ENCODE measurements at places on chromosomes 1 and 21. TPM values are rescaled to one million over a fixed set of nuclear protein-coding genes. Genes with fewer than 3 reads are reported as not detected.

The RHD gene
- polyA plus RNA-seq: not detected

The CD1B gene
- polyA plus RNA-seq: not detected

The SPATA21 gene
- 0.10 TPM for polyA plus RNA-seq

- no peak for DNase-seq
These were observed 5.8 kb upstream of the MPZL1 start for GRCh38 chr1:167716000-167716271.

GRCh38 chr21:31397939-31398338, 53.9 kb upstream of the TIAM1 start:
- peak; percentile 46 for DNase-seq

The SEMA6C gene
- 3.1 TPM for polyA plus RNA-seq

- DNase-seq: peak; percentile 77
These were observed 42.9 kb downstream of the EPHB2 start for GRCh38 chr1:22753481-22753971.

- DNase-seq: no peak
These were observed 301.4 kb upstream of the ADAMTS5 start for GRCh38 chr21:27268290-27268689.

GRCh38 chr21:36923270-36923669, 43.2 kb downstream of the HLCS start:
- peak; percentile 54 for DNase-seq

The OPN3 gene
- 11.0 TPM for polyA plus RNA-seq

DNA sequence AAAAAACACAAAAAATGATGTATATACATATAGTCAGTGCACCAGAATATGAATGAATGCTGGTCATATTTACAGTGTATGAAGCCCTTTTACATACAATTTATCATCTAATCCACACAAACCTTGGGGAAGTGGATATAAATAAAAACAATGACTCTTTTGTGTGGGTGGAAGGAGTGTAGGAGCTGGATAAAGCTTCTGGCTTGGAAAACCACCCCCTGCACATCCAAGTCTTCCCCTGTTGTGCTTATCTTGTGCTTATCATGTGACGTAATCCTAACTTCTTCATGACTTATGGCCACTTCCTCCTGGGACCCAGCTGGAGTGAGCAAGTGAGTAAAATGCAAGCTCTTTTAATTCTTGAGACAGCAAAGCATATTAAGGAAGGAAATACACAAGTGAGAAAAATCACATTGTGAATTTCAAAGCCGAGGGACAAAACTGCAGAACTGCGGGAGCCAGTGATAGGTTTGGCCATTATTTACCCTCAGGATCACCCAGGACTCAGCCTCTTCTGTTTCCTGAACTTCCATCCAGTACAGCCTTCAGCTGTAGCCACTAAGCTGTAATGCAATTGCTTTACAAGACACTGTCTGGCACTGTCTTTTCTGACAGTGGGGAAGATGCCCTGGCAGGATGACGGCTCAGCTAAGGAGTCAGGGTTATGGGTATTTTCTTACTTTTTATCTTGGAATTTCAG, 104.0 kb upstream of the PPM1J start:
- no peak for DNase-seq

DNA sequence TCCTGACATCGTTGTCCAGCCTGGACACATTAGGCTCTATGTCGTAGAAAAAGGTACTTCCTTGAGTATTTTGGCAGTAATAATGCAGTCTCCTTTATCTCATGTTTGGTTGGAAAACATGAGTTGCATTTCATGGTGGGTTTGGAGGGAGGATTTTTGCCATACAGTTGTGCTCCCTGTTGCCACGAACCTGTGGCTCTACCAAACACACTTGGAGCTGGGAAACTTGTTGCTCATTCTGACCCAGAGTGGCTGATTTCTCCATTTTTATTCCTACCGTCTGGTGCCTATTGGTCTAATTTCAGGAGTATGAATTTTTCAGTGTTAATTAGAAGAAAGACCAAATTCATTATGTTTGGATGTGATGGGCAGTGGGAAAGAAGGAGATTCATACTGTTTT, 50.7 kb downstream of the MPZL1 start:
- DNase-seq: no peak

The FMO4 gene
- polyA plus RNA-seq: 1.6 TPM

- DNase-seq: no peak
These were observed 70.0 kb downstream of the HMCN1 start for GRCh38 chr1:185804206-185804605.

The FLG2 gene
- not detected for polyA plus RNA-seq

DNA sequence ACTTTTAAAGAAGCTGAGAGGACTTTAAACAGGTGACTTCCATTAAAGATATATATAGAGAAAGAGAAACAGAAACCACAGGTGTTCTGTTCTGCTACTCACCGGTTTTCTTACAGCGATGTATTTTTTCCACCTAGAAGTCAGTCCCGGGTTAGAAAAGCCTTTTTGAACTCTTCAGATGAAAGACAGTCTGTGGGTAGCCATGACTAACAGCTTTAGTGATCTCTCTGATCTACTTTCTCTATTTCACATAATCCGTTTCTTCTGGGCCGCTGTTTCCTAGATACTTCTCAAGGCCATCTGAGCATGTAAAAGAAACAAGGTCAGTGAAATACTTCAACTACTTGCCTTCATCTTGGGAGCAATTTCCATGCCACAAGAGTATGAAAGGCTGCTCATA, 25.1 kb downstream of the WDR64 start:
- no peak for DNase-seq

GRCh38 chr1:7703321-7704213, 67.5 kb upstream of the VAMP3 start:
- peak; percentile 89 for DNase-seq

DNA sequence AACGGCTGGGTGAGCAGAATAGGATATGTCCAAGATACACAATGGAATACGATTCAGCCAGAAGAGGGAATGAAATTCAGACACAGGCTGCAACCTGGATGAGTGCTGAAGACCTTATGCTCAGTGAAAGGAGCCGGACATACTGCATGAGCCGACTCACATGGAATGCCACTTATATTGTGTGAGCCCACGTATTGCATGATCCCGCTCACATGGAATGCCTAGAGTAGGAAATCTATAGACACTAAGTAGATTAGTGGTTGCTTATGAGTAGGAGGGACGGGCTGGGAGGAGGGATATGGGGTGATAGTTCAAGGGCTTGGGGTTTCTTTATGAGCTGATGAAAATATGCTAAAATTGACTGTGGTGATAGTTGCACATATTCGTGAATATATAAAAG, 26.8 kb downstream of the TMPRSS2 start:
- DNase-seq: no peak

DNA sequence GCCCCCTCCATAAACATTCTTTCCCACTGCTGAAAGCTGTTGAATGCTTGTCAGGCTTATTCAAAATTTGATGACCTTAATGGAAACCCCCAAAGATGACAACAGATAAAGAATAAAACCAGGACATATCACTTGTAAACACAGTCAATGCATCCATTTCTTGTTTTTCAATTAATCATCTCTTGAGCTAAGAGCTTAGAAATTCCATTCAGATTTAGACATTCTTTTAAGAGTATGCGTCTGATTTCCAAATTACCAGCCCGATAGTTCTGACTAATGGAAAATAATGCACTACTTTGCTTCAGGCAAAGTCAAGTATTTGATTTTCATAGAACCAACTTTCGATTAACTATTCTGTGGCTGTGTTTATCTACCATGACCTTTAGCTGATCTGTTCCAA, 100.6 kb upstream of the RUNX1 start:
- no peak for DNase-seq

GRCh38 chr1:29390491-29391361, 154.4 kb downstream of the PTPRU start:
- DNase-seq: no peak

DNA sequence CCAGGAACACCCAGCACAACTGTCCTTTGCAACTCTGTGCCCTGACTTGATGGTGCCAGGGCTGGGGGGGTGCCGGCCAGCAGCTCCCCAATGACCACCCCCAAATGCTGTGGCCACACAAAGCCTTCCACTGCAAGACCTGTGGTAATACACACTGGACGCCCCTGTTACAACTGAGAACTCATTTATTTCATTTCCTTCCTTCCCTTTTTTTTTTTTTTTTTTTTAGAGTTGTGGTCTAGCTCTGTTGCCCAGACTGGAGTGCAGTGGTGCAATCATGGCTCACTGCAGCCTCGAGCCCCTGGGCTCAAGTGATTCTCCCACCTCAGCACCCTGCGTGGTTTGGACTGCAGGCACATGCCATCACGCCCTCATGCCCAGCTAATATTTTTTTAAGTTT, 25.2 kb downstream of the TP73 start:
- no peak for DNase-seq

GRCh38 chr1:43625063-43625780, 24.7 kb upstream of the KDM4A start:
- peak; percentile 7 for DNase-seq
